ENCODE measurements at places on chromosomes 6 and 20. TPM values are rescaled to one million over a fixed set of nuclear protein-coding genes. Genes with fewer than 3 reads are reported as not detected.

DNA sequence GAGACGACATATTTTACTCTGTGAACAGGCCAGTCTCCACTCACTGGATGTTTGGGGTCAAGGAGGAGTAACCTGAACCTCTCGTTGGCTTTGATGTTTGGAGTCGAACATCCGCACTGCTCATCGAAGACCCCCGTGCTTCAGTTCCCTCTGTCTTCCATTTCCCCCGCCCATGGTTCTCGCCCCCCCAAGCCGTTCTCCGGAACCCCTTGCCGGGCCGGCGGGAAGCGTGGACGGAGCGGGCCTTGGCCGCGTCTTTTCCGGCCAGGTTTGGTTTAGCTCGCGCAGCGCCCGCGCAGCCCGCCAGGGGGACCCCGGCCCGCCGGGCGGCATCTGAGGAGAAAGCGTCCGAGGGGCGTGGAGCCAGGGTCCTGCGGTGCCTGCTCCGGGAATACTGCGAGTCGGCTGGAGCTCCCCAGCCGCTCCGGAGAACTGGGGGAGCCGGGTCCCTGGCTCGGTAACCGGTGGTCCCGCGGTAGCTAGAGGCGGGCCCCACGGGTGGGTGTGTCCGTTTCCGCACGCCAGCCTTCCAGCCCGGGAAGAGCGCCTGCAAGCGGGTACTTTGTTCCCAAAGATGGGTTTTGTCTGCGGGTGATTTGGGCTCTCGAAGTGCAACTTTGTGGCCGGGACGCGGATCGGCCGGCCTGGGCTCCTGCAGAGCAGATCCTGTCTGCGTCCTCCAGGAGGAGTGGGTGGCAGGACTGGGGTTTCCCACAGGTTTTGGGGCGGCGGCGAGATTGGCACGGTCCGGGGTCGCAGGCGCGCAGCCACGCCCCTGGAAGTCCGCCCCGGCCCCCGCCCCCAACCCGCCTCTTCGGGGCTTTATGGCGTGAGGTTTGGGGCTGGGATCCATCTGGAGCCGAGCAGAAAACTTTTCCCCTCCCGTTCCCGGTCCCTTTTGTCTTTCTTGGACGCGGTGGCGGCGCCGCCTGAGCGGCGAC, at the start of gene TMEM200A:
TMEM200A (plus strand) TSS at position 852 of the 941 bp plus-strand sequence. CDS start 74,406 bp downstream, outside the sequence.
- no peaks in the 10 kb centered on the region for H3K36me3 ChIP-seq
- no peaks in the 10 kb centered on the region for H3K27me3 ChIP-seq
- H3K4me3 ChIP-seq, result peak within 1 kb of the TSS; percentile 47

- no peaks in the 10 kb centered on the region for H3K27me3 ChIP-seq
- no peak for DNase-seq
- peaks cover 20% of the 10 kb centered on the region for H3K4me1 ChIP-seq
- no peak overlapping the region for H3K27ac ChIP-seq
- H3K4me3 ChIP-seq, result no peak overlapping the region
- H3K36me3 ChIP-seq, result no peaks in the 10 kb centered on the region
Observed at GRCh38 chr6:22952097-22952496, 382.7 kb downstream of the HDGFL1 start.

DNA sequence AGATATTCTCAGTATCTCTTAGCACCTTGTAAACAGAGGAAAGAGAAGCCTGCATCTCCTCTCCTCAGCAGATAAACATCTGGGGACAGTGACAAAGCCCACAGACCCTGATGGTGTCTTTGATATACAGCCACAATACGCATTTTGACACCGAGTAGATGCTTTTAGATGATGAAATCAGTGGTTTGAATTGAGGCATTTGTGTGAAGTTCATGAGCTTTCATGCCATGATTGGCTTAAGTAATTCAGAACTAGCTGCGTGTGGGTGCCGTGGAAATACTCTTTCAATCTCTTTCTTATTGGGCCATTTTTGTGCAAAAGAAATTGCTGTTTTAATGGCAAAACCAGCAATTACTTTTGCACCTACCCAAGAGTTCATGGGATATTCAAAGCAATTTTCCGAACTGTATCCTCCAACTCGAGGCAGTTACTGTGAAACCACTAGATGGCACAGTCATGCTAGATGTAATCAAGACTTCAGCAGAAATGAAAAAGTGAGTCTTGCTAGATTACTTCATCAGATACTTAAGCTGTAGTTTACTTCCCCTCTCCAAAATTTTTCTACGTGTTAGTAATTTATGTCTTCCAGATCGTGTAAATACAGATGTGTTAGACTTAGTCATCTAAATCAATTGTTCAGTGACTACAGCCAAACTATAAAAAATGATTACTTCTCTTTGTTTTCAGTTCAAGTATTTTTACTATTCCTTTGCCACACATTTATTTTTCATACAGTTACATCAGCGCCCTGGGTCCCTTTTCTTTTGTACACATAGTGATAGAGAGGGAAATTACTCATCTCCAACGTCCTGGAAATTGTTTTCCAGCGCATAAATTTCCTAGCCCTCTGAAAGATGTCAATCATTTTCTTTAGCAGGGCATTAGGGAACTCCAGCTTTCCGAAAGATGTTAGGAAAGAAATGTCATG, 49.4 kb downstream of the IYD start:
- peak overlapping the region; percentile 46 for H3K4me3 ChIP-seq
- H3K4me1 ChIP-seq, result peaks cover 15% of the 10 kb centered on the region
- no peaks in the 10 kb centered on the region for H3K27me3 ChIP-seq
- no peak overlapping the region for H3K27ac ChIP-seq
- peak; percentile 90 for DNase-seq

GRCh38 chr20:13220904-13221297, at the start of gene ISM1:
Gene ISM1, plus strand, starts transcription at chr20:13221274. Its CDS starts 503 bp downstream, at chr20:13221777.
- H3K4me1 ChIP-seq, result peaks cover 21% of the 10 kb centered on the region
- no peak within 1 kb of the TSS for H3K27ac ChIP-seq
- H3K27me3 ChIP-seq, result peaks cover 48% of the 10 kb centered on the region
- H3K36me3 ChIP-seq, result no peaks in the 10 kb centered on the region

DNA sequence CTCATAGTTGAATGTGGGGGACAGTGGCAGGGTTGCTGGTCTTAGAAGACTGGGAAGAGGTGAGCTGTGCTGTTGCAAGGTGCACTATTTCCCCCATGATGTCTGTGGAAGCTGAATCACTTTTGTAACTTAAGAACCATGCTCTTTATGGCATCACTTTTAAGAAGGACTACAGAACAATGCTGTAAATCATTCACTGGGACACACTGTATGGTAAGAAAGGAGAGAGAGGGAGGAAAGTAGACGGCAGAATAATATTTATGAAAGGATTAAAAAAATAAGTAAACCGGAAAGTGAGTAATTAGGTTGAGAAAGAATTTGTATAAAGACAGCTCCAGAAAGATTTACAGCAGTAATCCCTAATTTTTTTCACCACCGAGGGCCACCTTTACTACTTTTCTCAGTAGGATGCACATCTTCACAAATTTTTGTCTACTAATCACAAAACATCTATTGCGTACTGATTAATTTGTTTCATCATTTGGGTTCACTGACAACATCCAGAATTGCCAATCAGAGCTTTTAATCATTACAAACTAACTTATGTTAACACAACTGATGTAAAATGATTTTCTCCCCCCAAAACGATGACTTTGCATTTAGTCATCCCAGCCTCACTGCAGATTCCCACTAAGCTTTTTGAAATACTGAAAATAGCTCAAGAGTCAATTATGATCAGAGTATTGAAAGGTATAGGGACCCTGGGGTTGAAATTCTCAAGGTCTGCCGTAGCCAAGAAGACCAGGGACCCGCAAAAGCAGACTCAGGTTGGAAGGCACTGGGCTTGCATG, 560.7 kb upstream of the NOX3 start:
- no peak overlapping the region for H3K27ac ChIP-seq
- H3K36me3 ChIP-seq, result no peaks in the 10 kb centered on the region
- DNase-seq, result no peak
- no peaks in the 10 kb centered on the region for H3K4me1 ChIP-seq
- H3K27me3 ChIP-seq, result no peaks in the 10 kb centered on the region

LY6G6C gene
- total RNA-seq, result not detected

HCRTR2 gene
- total RNA-seq, result not detected

TSBP1 gene
- not detected for total RNA-seq

All from stomach (tissue), 19 donors.